ENCODE measurements at places on chromosomes 1 and 21.

GRCh38 chr1:83077411-83077810, 921.5 kb downstream of the TTLL7 start:
- no peak overlapping the region for H3K4me3 ChIP-seq
- no peaks in the 10 kb centered on the region for H3K27me3 ChIP-seq
- H3K27ac ChIP-seq = no peak overlapping the region
- peaks cover 4% of the 10 kb centered on the region for H3K4me1 ChIP-seq
- H3K36me3 ChIP-seq = peaks cover 2% of the 10 kb centered on the region

GRCh38 chr1:151474745-151475144, 15.5 kb upstream of the POGZ start:
- H3K4me3 ChIP-seq = no peak overlapping the region
- no peaks in the 10 kb centered on the region for H3K27me3 ChIP-seq
- H3K27ac ChIP-seq = no peak overlapping the region
- DNase-seq = no peak

DNA sequence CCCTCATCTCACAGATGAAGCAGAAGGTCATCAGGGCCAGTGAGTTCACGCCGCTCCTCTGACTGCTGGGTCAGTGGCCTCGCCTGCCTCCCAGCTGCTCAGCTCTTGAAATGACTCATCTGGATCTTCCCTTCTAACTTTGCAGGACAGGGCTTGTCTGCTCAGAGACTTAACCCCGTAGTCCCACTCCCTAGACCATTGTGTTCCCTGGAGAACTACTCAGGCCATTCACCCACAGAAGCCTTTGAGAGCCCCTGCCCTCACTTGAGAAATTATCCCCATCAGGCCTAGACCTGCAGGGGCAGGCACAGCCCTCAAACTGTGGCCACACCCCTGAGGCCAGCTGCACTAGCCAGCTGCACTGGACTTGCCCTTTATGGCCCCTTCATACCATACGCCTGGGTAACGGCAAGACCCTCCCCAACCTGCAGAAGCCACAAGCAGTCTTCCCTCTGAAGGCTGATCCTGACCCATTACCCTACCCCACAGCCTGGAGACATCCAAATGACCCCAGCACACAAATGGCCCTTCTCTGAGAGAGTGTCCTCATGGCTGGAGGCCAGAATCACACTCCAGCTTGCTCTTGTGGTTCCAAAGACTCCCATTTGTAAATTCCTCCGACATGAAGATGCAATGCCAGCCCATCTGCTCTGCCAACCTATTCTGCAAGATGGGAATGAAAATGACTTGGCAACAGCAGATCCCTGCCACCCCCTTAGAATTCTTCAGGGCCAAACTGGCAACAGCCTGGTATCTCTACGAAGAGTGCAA, 33.2 kb downstream of the RCSD1 start:
- H3K27ac ChIP-seq = no peak overlapping the region
- no peaks in the 10 kb centered on the region for H3K4me1 ChIP-seq
- H3K36me3 ChIP-seq = no peaks in the 10 kb centered on the region
- no peaks in the 10 kb centered on the region for H3K27me3 ChIP-seq
- no peak overlapping the region for H3K4me3 ChIP-seq
- DNase-seq = no peak

DNA sequence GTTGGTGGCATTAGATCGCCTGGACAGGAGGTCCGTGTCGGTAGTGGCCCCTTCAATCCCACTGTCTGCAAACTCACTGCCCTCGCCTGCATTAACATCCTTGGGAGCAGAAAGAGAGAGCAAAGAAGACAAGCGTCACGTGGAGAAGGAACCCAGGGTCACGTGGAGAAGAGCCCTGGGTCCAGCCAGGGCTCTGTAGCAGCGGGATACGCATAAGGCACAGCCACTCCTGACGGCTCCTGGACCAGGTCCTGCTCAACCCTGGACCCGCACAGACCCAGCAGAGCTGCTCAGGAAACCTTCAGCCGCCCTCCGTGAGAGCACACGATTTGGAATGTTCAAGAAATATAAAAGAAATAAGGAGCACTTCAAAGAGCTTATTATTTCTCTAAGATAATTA, 92.0 kb downstream of the TIAM1 start:
- H3K4me3 ChIP-seq = no peak overlapping the region
- H3K4me1 ChIP-seq = peaks cover 6% of the 10 kb centered on the region
- H3K36me3 ChIP-seq = peaks cover 6% of the 10 kb centered on the region
- DNase-seq = no peak

GRCh38 chr1:183898001-183898396, 93.1 kb downstream of the RGL1 start:
- DNase-seq = no peak
- no peaks in the 10 kb centered on the region for H3K4me1 ChIP-seq
- H3K36me3 ChIP-seq = no peaks in the 10 kb centered on the region
- H3K27me3 ChIP-seq = no peaks in the 10 kb centered on the region
- no peak overlapping the region for H3K27ac ChIP-seq
- H3K4me3 ChIP-seq = no peak overlapping the region

- H3K27ac ChIP-seq = no peak overlapping the region
- H3K4me3 ChIP-seq = no peak overlapping the region
- H3K4me1 ChIP-seq = no peaks in the 10 kb centered on the region
- H3K36me3 ChIP-seq = no peaks in the 10 kb centered on the region
- no peak for DNase-seq
These were observed 175.4 kb downstream of the NTMT2 start for GRCh38 chr1:170321113-170321512.

GRCh38 chr1:87650306-87650705, 321.6 kb downstream of the LMO4 start:
- no peak overlapping the region for H3K4me3 ChIP-seq
- DNase-seq = no peak
- H3K27ac ChIP-seq = no peak overlapping the region
- no peaks in the 10 kb centered on the region for H3K36me3 ChIP-seq

DNA sequence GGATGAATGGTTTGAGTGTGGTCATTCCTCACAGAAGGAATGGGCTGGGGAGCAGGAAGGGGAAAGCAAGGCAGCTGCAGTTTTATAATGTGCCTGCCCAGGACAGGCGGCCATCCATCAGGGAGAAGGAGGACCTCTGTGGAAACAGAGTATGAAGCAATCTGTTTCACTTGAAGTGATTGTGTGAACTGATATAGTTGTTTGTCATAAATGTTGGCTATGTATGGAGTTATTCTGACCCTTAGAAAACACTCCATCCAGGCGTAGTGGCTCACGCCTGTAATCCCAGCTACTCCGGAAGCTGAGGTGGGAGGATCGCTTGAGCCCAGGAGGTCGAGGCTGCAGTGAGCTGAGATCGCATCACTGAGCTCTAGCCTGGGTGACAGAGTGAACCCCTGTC, 46.5 kb downstream of the NENF start:
- no peak overlapping the region for H3K27ac ChIP-seq
- no peak overlapping the region for H3K4me3 ChIP-seq
- H3K4me1 ChIP-seq = no peaks in the 10 kb centered on the region
- no peak for DNase-seq

DNA sequence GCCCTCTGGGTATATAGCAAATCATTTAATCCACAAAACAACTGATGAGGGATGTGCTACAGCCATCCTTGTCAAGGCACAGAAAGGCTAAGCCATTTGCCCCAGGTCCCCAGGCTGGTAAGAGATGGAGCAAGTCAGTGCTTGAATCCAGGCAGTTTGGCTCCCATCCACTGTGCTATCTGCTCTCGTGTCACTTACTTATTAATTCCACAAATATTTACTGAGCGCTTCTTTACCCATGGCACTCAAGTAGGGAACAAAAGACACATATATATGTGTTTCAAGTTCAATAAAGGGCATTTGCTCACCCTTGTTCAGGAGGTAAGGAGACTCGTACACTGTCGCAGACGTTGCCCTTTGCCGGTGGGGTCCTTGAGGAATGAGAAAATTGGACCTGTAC, 38.6 kb upstream of the MPZL1 start:
- no peak overlapping the region for H3K4me3 ChIP-seq
- H3K27ac ChIP-seq = no peak overlapping the region
- no peaks in the 10 kb centered on the region for H3K27me3 ChIP-seq
- H3K36me3 ChIP-seq = no peaks in the 10 kb centered on the region
- no peaks in the 10 kb centered on the region for H3K4me1 ChIP-seq
- DNase-seq = no peak

DNA sequence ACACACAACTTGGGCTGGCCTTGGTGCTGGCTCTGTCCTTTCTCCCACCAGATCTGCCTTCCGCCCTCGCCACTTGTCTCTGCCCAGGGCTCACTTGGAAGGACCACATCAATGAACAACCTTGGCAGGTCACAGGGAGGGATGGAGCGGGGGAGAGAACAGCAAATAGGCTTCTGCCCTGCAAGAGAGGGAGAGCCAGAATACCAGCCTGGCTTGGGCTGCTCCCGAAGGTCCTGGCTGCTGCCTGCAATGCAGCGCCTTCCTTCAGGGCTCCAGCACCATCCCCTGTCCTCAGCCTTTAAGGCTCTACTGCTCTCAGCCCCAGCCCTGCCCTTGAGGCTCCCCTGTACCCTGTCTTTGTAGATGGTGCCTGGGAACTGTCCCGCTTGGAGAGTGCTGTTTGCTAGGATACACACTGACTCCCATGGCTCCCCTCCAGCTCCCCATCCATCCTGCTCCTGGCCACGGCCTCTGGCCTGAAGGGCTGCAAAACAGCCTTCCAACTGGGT, 43.8 kb downstream of the HIVEP3 start:
- no peak overlapping the region for H3K4me3 ChIP-seq
- H3K4me1 ChIP-seq = peaks cover 22% of the 10 kb centered on the region
- no peaks in the 10 kb centered on the region for H3K36me3 ChIP-seq
- H3K27me3 ChIP-seq = no peaks in the 10 kb centered on the region

DNA sequence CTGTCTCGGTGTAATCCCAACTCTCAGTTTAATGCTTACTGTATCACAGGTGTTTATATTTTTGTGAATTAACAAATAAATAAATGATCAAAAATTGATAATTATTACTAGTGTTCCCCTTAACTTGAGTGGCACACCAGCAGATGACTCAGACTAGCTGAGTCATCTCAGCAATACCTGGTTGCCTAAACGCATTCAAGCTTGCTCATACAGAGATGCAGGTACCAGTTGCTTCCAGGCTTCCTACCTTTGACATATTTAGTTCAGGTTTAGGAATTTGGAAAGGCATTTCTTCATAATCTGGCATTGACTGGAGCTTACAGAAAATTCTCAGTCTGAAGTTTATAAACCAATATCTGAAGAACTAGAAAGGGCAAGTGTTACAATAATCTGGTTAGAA, 78.9 kb upstream of the LMO4 start:
- no peak overlapping the region for H3K4me3 ChIP-seq
- no peaks in the 10 kb centered on the region for H3K27me3 ChIP-seq
- no peak for DNase-seq
- no peak overlapping the region for H3K27ac ChIP-seq
- H3K36me3 ChIP-seq = no peaks in the 10 kb centered on the region

- no peaks in the 10 kb centered on the region for H3K4me1 ChIP-seq
- no peaks in the 10 kb centered on the region for H3K27me3 ChIP-seq
- H3K27ac ChIP-seq = no peak overlapping the region
- no peaks in the 10 kb centered on the region for H3K36me3 ChIP-seq
These were observed 411.6 kb downstream of the SMYD3 start for GRCh38 chr1:246095443-246095842.

DNA sequence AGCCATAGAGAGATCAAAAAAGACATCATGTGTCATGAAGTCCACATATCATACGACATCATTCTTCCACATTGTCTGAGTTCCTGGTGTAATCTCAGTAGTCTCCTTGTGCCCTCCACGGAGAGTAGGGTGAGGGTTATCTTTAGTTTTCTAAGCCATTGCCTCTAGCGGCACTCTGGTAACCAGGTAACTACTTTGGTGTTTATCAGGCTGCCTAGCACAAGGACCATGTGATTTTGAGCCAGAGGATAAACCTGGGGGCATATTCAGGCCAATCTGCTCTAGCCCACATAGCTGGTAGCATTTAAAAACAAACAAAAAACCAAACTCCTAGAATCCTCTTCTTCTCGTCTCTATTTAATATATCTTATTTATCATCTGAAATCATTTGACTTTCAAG, 147.4 kb downstream of the GDAP2 start:
- no peaks in the 10 kb centered on the region for H3K4me1 ChIP-seq
- no peak overlapping the region for H3K4me3 ChIP-seq
- H3K27ac ChIP-seq = no peak overlapping the region
- no peak for DNase-seq
- H3K27me3 ChIP-seq = no peaks in the 10 kb centered on the region

DNA sequence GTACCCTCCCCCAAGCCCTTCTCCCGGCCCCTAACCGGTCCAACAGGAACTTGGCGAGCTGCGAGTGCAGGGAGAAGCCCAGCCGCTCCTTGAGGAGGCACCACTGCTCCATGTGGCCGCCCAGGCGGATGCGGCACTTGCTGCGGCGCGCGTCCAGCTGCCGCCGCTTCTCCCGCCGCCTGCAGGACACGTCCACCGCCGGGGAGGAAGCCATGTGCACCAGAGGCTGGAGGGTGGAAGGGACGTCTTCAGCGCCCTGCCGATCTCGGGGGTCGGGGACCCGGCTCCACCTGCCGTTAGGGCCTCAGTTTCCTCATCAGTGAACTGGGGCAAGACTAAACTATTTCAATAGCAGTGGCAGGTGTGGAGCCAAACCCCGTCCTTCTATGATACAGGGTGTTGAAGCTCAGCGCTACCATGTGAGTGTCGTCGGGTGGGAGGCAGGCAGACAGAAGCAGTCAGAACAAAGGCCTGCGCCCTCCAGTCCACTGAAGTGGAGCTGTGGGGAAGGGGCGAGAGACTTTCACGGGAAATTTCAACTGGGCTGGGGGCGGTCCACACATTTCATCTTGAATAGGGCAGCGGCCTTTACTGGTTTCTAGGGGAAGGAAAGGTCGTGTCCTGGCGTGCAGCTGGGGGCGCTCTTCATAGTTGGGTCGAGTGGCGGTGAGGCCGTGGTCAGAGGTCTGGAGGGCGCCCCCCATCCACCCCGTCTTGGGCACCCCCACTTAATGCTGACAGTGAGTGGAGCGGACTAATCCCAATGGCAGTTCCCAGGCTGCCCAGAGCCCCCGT, 592 bp downstream of the ZNF692 start:
- no peaks in the 10 kb centered on the region for H3K36me3 ChIP-seq
- no peak overlapping the region for H3K27ac ChIP-seq
- H3K4me3 ChIP-seq = peak overlapping the region; percentile 92
- H3K27me3 ChIP-seq = no peaks in the 10 kb centered on the region
- peak; percentile 81 for DNase-seq

DNA sequence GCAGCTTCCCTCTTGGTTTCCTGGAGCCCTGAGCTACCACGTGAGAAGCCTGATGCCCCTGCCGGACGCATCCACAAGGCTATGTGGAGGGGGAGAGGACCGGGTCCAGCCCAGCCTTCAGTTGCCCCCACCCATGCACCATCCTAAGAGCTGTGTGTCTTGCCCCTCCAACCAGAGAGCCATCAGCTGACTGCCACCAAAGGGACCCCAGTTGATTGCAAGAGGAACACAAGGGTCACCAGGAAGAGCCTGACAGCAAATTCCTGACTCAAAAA, 81.5 kb downstream of the GLIS1 start:
- H3K4me3 ChIP-seq = no peak overlapping the region
- H3K36me3 ChIP-seq = no peaks in the 10 kb centered on the region
- no peak overlapping the region for H3K27ac ChIP-seq
- no peaks in the 10 kb centered on the region for H3K4me1 ChIP-seq

DNA sequence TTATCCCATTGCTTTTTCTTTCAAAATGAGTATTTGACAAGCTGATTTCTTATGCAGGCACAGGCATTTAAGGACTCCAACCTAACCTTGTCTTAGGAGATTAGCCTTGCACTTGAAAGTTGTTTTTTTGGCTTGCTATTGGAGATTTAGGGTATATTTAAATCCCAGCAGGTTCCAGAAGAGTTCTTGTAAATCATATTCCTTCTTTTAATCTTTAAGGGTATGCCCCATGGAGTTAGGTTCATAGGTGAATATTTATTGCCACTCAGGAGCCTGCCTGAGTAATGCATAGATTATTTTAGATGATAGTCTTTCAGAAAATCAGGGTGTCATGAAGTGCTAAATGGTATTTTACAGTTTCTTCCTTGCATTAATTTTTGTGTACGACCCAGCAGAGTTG, 146.5 kb downstream of the PATJ start:
- H3K36me3 ChIP-seq = peaks cover 48% of the 10 kb centered on the region
- no peak overlapping the region for H3K4me3 ChIP-seq
- no peak overlapping the region for H3K27ac ChIP-seq
- no peak for DNase-seq
- H3K27me3 ChIP-seq = no peaks in the 10 kb centered on the region
- no peaks in the 10 kb centered on the region for H3K4me1 ChIP-seq
